Epithelial cell of alveolus of lung (primary cell): ENCODE measurements at places on chromosomes 1 and 21. TPM values are rescaled to one million over a fixed set of nuclear protein-coding genes. Genes with fewer than 3 reads are reported as not detected.

The CLDN19 gene
- 1.6 TPM in 1 of 2 replicates, not detected in the other for total RNA-seq

The AMIGO1 gene
- total RNA-seq, result 0.78 and 2.0 TPM in 2 replicates

The GUCA2B gene
- total RNA-seq, result not detected in 2 replicates

The KRTAP13-2 gene
- total RNA-seq, result not detected in 2 replicates

The HNRNPCL4 gene
- total RNA-seq, result not detected in 2 replicates

The MIS18A gene
- 8.5 and 12.5 TPM in 2 replicates for total RNA-seq

The SERPINC1 gene
- total RNA-seq, result 0.13 TPM in 1 of 2 replicates, not detected in the other

The OR2W3 gene
- total RNA-seq, result not detected in 2 replicates

The BACE2 gene
- total RNA-seq, result 27.2 and 41.8 TPM in 2 replicates

The FAM131C gene
- total RNA-seq, result not detected in 2 replicates

The AMY1A gene
- not detected in 2 replicates for total RNA-seq

The OR6K6 gene
- total RNA-seq, result not detected in 2 replicates

The SIPA1L2 gene
- total RNA-seq, result 4.9 and 12.5 TPM in 2 replicates

The C1QA gene
- total RNA-seq, result not detected in 2 replicates
